CD4-positive, alpha-beta T cell treated with Interleukin-17A for 4 hours (primary cell): ENCODE measurements at places on chromosomes 1 and 21.
A peak's percentile ranks its signal among the peaks of the same experiment; 100 is the strongest.

DNA sequence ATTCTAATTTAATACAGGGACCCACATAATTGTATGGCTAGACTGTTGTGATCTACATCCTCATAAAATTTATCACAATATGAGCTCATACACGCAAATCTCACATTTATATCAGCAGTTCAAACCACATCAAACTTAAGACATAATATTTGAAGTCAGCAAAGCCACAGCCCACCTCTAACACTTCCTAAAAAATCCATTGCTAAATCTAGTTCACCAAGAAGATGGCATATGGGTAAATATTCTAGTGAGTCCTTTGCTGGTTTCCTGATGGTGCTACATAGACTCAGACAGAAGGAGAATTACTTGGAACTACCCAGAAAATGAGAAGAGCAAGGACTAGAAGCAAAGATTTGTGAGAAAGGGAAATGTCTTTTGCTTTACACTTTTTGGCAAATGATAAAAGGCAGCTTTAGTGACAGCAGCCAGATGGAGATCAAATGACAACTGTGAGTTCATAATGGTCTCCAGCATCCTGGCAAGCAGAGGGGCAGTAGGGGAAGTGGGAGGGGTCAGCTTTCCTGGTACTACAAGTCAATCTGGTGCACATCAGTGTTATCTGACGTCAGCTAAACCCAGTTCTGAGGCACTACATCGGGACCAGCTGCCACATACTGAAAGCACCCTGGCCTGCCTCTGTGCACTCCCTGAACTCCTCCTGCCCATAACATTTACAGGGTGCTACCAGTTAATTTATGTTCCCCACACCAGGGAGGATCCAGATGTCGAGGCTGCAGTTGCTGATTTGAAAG is 10.6 kb upstream of the GADD45A start:
- DNase-seq: peak; percentile 57

DNA sequence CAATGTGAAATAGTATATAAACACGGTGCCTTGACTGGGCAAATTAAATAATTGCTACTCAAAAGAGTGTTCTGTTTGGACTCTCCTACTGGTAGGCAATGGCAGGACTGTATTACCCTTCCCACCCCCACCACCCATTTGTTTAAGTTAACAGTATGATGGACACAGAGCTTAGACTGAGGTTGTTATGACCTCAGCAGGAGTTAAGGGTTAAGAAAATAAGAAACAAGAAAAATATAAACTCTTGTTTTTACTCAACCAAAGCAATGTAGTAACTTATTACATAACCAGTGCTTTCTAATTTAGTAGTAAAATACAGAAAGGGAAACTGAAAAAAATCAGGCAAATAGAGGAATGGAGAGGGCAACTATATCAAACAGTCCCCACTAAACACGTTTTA is 19.9 kb upstream of the SERPINC1 start:
- DNase-seq: no peak

DNA sequence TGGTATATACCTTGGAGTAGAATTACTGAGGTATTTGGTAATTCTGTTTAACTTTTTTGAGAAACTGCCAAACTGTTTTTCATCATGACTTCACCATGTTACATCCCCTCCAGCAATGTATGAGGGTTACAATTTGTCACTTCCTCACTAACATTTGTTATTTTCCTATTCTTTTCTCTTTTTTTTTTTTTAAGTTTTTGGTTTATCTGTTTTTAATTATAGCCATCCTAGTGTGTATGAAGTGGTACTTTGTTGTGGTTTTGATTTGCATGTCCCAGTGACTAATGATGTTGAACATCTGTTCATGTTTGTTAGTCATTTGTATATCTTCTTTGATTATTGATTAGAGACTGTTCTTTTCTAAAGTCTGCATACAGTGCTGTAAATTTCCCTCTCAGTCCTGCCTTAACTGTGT is 147.3 kb downstream of the HS2ST1 start:
- no peak for DNase-seq

- no peak for DNase-seq
Measured at GRCh38 chr1:112672842-112673241, 1.6 kb upstream of the MOV10 start.

- no peak for DNase-seq
Measured at GRCh38 chr1:193525917-193526710, 339.7 kb upstream of the B3GALT2 start.

DNA sequence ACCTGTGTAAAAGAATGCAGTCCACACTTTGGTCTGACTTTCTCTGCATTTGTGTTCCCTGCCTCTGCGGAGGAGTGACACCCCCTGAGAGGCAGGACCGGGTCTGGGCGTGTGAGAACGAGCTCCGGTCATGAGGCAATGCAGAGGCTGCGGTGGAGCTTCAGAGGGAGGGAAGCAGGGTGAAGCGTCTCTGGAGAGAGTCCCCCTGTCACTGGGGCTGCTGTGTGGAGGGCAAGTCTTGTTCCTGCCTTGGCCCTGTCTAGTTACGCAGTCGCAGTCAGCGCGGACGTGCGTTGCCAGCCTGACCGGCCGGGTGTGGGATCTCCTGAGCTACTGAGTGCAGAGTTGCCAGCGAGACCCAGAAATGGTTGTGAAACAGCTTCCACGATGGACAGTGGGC is 48.5 kb downstream of the BACE2 start:
- no peak for DNase-seq

DNA sequence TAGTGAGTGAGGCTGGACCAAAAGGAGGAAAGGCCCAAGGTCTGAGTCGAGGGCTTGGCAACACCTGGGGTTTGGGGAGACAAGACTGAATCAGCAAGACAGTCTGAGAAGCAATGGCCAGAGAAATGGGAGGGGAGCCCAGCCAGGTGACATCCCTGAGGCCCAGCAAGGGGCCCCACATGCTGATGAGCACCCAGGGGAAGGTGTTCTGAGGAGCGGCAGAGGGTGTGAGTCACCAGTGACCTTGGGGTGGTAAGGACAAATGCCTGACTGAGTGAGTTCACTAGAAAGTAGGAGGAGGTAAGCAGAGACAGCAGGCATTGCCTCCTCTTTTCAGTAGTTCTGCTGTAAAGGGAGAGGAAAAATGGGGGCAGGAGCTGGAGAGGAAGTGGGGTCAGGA is 192.4 kb upstream of the GALNT2 start:
- DNase-seq: no peak

DNA sequence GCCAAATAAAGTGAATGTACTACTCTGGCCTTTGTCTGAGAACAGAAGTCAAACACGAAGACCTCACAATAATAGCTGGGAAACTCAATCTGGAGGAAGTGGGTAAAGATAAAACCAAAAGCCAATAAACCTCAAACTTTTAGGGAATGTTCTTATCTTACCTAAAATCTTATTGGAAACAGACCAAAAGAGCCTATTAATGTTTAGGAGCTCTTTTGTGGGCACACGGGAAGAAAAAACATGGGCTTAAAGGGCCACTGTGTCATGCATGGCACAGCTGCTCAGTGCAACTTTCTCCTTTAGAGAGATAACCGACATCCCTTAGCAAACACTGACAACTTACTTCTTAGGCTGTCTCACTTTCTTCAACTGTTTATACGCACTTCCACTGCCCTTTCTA is 16.1 kb downstream of the EIF2B3 start:
- DNase-seq: no peak

GRCh38 chr1:246772686-246773085 is 48.5 kb downstream of the SCCPDH start:
- no peak for DNase-seq

- no peak for DNase-seq
Measured at GRCh38 chr1:39695016-39695415, 3.8 kb upstream of the HPCAL4 start.

- no peak for DNase-seq
Measured at GRCh38 chr21:42364304-42364865, 1.9 kb downstream of the TFF1 start.

DNA sequence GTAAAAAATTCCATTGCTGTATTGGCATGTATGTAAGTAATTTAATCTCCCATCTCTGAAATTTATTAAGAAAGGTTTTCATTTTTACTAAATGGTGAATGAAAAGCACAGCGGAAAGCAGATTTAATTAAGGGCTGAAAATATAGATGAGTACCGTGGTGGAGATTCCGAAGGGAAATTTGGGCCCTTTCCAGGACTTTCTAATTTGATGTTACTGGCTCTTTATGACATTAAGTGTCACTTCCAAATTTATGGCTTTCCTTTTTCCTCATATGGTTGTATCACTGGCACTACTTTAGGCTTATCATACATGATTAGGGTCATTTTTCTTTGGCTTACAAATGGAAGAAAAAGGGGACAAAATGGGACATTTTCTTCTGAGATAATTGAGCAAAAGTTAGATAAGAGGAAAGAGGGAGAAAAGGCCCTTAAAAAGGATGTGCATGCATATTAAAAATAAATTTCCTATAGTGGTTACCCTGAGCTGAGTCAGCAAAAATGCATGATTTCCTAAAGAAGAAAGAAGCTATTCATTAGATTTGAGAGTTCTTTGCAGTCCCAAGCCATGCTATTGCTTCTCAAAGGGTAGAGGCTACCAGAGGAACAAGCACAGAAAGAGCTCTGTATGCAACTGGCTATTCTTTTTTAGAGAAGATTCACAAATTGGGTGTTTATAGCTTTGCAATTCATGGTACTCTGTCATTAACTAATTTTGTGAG is 74.9 kb upstream of the CNIH3 start:
- no peak for DNase-seq

- no peak for DNase-seq
Measured at GRCh38 chr1:220699044-220699443, 8.9 kb downstream of the C1orf115 start.

- DNase-seq: no peak
Measured at GRCh38 chr1:93453911-93454310, 6.0 kb downstream of the FNBP1L start.

- no peak for DNase-seq
Measured at GRCh38 chr1:3623441-3624199, 1.2 kb upstream of the TPRG1L start.

- no peak for DNase-seq
Measured at GRCh38 chr21:43308101-43308814, 118.7 kb downstream of the SIK1 start.

- DNase-seq: no peak
Measured at GRCh38 chr21:37026499-37026898, 20.0 kb downstream of the RIPPLY3 start.

DNA sequence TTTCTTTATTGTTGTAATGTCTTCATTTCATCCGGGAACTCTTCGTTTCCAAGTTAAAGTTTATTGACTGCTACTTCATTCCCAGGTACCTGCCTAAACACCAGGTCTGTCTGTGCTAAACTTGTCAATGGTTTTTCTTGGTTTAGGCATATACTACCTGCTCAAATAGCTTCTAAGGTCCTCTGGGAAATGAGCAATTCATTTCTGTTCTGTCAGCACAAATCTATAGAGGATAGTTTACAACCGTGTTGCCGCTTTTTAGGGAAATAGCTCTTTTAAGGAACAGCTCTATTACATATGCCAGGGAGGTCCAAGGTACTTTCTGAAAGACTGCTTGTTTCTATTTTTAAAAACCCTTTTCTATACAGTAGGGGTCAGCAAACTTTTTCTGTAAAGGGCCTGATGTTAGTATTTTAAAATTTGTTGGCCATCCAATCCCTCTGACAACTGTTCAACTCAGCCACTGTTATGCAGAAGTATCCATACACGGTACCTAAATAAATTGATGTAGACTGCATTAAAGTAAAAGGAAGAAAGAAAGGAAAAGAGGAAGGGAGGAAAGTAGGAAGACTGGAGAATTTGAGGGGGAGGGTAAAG is 222.7 kb upstream of the PTBP2 start:
- DNase-seq: no peak

DNA sequence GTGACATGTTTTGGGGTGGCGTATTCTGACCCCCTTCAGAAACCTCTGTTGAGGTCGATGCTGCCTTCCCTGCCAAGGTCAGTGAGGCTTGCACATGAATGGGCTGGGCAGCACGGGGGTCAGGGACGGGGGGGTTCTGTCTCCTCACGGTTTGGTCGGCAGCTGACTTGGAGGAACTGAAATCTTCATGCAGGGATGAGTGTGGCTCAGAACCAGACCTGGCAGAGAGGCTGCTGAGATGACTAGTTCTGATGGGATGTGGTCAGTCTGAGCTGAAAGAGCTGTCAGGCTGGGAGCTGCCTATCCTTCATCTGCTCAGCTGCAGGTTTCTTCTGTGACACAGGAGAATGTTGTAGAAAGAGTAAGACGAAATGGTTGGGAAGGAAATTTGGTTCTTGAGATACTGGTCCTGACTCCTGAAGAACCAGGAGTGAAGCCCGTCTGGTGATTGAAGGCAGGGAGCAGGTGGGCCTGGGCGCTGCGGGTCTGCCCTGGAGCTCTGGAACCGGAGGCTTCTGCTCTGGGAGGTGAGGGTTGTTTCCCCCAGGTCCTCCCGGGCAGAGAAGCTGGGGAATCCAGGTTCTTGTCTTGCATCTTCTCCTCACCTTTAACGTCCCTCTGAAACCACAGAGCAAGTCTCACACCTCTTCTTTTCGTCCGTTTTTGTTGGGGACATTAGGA is 3.3 kb downstream of the SLX9 start:
- no peak for DNase-seq

GRCh38 chr1:68163220-68163619 is 69.1 kb downstream of the WLS start:
- DNase-seq: no peak

DNA sequence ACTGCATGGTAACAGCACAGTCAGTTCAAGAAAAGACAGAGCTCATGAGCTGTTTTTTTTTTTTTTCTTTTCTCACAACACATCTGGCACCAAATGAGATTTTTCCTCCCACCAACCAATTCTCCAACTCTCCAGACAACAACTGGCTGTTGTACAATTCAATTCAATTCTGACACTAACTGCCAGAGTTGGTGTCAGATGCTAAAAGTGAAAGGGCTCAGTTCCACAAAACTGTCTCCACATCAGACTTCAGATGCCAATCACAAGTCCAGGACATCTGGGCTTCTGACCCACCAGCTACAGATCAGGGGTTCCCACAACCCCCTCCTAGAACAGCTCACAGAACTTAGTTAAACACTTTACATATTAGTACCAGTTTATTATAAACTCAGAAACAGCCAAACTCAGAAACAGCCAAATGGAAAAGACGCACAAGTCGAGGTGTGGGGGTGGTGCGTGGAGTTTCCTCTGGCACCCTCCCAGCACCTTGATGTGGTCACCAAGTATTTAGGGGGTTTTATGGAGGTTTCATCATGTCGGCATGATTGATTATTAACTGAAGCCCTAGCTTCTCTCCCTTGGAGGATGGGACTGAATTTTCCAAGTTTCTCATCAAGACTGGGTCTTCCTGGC is 39.2 kb upstream of the LRRC8D start:
- peak; percentile 50 for DNase-seq

DNA sequence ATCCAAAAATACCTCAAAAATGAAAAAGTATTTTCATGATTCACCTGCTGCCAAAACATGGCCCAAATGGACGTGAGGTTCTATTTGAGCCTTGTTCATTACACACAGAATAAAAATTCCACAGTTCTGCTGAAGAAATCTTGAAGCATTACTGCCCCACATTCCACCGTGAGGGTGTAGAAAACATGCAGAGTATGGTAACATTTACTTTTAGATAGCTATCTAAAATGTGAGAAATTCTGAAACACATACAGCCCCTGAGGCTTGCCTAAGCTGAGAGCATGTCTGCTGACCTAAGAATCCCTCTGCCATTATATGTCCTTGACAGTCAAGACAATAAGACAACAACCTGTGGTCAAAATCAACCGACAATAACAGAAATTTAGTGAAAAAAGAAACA is 186.5 kb downstream of the DSCAM start:
- DNase-seq: no peak

DNA sequence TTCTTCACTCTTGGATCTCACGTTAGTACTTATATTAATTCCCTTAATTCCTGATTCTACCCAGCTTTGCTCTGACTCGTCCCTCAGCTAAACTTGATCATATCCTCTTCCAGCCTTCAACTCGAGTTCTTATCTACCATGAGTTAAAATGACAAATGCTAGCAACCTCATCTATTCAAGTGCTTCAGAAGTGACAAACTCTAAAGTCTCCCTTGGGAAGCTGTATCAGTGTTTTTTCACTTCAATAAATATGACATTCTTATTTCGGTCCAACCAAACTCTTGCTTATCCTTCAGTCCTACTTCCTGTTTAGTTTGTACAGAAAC is 75.3 kb downstream of the FOXJ3 start:
- no peak for DNase-seq
